Activated T-helper 1 cell treated with Interleukin-2 at 50 U/mL for 16 hours (primary cell): ENCODE measurements at places on chromosomes 3 and 15.

GRCh38 chr3:105647047-105647446 lies 221.8 kb downstream of the CBLB start:
- DNase-seq, result no peak

GRCh38 chr15:63260791-63261190 lies 16.6 kb upstream of the APH1B start:
- DNase-seq, result no peak

DNA sequence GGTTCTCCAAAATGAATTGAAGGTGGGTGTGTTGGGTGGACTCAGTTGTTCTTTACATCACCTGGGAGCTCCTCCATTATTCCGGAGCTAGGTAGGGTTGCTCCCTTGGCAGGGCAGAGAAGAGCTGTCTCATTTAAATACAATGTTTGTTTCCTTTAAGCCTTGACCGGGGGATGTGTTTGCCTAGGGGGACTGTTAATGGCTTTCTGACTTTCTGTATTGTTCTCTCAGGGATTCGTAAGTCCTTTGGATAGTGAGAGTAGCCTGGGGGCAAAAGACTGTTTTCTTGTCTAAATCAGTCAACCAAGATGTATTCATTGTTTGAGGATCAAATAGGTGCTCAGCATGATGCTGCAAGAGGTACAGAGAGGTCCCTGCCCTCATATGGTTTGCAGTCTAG lies 71.1 kb downstream of the CDAN1 start:
- DNase-seq, result no peak

DNA sequence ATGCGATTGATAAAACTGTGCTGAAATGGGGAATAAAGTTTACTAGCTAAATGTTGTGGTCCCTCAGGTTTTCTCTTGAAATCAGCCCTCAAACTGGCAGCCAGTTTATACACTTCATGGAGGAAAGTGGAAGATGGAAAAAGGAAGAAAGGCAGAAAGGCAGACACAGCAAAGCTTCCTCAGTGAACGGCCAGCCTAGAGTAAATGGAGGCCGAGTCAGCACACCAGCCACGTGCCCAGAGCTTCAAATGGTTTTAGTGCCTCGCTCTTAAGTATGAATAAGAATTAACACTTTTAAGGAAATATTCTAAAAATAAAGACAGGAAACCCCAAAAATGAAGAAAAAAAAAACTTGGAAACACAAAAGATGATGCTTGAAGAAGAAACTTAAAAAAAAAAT lies 48.3 kb downstream of the GNB4 start:
- no peak for DNase-seq

DNA sequence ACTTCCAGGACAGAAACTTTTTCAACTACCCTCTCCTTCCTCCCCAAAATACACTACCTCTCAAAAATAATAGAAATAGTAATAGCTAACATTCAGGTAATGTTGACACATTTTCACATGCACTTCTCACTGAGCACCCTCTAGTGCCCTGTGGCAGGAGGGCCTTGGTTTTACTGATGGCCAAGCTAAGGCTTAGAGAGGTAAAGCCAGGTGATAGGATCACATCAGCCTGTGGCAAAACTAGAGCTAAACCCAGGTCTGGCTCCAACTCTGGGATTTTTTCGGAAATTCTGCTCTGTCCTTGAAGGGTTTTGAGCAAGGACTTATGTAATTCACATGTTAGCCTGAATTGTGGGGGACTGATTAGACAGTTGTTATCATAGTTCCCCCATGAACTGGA lies 922 bp upstream of the TAMM41 start:
- DNase-seq, result no peak

GRCh38 chr15:79868554-79868953 lies 28.3 kb downstream of the MTHFS start:
- DNase-seq, result no peak
